ENCODE measurements at places on chromosomes 11 and 22.

- DNase-seq = no peak
These were observed 166.5 kb downstream of the UVRAG start for GRCh38 chr11:75981546-75981945.

GRCh38 chr11:22006901-22007300 is 186.0 kb upstream of the ANO5 start:
- DNase-seq = no peak

DNA sequence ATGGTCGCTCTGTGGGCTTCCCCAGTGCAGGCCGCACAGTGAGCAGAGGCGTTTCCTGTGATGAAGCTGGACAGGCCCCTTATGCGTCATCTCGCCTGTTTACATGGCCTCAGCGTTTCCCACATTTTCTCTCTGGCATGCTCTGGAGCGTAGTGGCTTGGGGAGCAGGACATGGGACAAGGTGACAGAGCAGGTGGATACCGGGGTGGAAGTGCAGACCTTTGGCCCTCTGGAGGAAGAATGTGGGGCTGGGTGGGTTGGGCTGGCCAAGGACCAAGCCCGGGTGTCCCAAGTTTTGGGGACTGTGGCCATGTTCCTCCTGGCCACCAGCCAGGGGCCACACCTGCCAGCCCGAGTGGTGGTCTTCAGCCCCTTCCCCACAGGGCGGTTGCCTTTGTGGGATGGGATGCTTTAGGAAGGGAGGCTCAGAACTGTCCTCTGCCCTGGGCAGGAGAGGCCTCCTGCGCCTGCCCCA is 446.6 kb downstream of the TBC1D22A start:
- no peak for DNase-seq

DNA sequence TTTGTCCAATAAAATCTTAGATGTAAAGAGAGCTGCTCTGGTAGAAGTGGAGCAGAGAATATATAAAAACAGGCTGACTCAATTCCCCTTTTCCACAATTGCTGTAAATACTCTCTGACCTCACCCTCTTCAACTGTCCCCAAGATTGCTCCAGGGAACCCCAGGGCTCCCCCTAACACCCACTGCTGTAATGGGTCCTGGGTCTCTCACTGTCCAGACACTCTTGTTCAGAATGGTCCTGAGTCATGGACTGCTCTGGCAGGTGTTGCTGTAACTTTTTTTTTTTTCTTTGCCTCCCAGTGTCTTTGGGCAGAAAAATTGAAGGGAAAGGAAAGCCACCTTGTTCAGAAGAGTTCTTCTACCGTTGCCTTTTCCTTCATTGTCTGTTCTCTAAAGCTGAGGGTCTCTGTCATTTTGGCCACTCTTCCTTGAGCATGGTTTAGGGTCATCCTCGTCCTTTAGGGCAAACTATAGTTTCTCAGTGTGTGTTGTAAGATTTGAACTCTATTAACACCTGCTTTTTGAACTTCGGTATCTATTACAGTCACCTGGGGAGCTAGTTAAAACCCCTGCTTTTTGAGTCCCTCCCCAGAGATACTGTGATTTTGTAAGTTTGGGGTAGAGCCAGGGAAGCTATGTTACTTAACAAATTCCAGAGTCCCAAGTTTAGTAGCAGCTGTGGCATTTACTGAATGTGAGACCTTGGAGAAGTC is 209.5 kb downstream of the NAV2 start:
- no peak for DNase-seq

GRCh38 chr11:15418921-15419320 is 304.2 kb downstream of the INSC start:
- DNase-seq = no peak

DNA sequence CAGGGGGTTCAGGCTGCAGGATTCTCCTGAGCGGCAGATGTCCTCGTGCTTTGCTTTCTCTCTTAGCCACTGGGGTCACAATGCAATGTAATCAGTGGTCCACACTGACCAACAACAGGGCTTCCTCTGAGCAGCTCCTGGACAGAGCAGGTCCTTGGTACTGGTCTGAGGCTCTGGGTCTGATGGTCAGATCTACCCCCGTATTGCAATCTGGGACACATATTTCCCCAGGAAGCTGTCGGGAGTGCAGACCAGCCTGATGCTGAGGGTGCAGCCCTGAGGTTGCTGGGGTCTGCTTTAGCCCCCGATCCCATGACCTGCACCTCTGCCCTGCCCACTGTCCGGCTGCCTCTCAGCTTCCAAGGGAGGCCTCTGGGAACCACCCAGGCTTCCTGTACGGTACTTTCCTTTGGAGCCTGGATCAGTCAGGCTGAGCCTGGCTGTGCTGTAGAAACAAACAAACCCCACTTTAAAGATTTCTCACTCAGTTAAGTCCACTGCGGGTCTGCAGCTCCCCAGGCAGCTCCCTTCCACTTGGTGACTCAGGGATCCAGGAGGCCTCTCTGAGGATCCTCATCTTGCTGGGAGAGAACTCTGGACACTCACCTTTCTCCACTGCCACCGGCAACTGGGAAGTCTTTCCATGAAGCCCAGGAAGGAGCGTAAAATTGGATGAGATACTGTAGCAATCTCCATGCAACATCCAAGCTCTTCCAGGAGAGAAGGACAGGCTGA is 1046.6 kb downstream of the TBC1D22A start:
- no peak for DNase-seq

DNA sequence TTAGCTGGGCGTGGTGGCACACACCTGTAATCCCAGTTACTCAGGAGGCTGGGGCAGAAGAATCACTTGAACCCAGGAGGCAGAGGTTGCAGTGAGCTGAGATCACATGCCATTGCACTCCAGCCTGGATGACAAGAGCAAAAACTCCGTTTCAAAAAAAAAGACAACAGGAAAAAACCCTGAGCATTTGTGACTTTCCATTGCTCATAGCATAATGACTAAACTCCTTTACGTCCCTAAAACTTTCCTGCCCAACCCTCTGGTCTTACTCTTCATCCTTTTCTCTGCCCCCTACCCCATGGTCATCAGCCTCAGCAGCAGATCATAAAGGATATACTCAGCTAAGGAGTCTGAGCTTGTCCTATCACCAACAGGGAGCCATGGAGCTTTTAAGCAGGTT is 6.8 kb upstream of the LDLRAD3 start:
- no peak for DNase-seq

DNA sequence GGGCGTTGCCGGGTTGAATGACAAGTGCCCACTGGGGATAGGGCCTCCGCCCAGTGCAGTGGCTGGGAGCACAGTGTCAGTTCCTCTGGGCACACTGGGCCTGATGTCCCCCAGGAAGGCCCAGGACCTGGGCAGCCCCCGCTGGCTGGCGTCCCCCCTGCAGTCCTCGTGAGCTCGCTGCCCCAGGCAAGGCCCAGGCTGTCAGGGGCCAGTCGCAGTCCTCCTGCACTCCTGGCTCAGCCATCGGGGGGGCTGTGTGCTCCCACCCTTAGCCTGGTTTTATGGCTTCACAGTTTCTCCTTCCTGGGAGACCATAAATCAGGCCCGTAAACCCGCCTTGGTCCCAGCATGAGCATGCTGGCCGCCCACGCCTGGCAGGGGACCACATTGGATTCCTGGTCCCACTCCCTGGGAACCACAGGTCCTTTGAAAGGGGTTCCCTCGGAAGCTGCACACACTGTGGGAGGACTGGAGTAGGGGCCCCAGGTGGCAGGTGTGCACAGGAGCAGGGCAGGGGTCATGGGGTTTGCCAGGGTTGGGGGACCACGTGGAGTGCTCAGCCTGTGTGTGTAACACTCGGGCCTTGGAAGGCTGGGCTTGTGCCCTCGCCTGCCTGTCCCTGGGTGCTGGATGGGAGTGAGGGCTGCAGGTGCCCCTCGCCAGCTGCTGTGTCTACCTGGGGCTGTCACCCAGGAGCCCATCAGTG is 113.6 kb downstream of the KCNQ1OT1 start:
- DNase-seq = no peak

- DNase-seq = no peak
These were observed 105.4 kb downstream of the BCR start for GRCh38 chr22:23285734-23286133.

DNA sequence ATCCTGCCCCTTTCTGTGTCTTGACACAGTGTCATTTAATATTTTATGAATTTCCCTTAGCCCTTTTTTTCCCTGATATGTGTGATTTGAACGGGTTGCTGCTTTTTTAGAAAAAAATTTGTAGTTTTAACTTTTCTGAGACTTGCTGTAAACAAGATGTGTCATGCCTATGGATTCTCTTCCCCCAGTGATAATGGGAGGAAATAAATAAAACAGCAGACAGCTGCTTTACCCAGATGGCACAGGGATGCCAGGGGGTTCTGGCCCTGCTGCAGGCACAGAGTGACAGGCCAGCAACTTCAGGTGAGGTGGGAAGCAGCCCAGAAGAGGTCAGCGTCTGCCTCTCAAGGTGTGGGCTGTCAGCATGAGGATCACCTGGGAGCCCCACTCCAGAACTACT is 266.9 kb downstream of the KIRREL3 start:
- DNase-seq = no peak

DNA sequence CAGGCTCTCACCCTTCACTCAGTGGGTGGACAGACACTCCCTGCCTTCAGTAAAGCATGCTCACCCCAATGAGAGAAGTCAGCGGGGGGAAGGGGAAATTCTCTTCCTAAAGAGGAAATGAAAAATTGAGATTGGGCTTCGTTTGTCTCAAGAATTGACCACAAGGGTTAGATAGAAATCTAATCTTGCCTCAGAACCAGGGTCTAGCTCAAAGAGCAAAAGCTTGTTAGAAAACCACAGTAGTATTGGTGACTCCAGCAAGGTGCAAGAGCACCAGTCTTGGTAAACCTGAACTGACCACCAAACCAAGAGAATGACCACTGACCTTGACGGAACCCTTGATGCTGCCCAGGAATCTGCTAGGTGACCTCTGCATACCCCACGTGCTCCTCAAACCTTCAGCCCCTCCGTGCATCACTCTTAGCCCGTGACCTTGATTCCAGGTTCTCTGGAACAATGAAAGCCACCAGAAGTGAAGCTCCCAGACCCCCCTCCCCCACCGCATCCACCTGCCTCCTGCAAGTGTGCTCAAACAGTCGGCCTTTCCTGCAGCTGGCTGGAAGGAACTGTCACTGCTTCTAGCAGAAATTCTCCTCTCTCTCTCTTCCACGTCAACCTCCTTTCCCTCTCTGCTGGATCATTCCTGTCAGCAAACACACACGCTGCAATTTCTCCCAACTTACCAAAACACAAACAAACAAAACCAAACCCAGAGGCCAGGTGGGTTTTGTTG is 3.1 kb upstream of the TMA7B start:
- DNase-seq = no peak

DNA sequence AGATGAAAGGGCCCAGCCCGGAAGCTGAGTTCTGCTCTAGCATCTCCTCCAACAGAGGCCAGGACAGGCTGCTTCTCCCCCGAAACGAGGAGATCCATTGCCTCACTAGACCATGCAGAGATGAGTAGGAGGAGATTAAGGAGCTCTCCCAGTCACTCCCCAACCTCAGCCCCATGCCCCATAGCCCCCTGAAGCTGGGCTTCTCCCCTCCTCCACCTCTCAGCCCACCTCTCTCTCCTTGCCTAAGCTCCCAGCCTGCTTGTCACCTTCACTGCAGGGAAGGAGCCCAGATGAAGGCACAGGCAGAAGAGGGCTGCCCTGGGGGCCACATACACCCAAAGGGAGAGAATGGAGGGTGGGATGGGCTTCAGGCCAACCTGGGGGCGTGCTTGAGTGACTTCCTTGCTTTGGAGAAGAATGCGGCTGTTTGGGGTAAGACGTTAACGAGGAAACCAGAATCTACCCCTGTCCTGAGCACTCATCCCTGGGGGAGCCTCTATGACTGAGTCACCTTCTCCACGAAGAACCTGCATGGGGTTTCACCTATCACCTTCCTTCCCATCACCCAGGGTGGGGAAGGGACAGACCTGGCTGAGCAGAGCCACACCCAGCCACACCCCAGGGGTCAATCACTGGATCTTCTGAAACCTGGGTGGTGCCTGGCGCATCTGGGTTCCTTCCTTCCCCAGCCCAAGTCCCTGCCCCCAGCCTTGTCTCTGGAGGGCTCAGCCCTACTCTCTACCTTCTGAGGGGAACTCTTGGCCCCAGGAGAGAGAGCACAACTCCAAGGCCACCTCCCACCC is 11.6 kb upstream of the GNAZ start:
- DNase-seq = no peak

GRCh38 chr11:104695065-104695463 is 203.2 kb downstream of the CASP12 start:
- no peak for DNase-seq

DNA sequence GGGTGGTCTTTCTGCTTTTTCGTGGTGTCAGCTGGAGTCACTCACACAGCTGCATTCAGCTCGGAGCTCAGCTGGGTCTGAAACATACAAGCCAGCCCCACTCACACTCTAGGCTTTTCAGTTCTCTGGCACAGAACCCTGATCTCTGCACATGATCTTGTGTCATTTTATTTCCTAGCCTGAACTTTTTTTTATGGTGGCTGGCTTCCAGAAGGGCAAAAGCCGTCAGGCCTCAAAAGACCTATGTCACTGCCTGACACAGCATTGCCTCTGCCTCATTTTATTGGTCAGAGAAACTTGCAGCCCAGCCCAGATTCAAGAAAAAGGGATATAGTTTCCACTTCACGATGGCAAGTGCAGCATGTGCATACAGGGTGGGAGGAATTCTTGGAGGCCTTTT is 117.8 kb downstream of the NTM start:
- DNase-seq = no peak

DNA sequence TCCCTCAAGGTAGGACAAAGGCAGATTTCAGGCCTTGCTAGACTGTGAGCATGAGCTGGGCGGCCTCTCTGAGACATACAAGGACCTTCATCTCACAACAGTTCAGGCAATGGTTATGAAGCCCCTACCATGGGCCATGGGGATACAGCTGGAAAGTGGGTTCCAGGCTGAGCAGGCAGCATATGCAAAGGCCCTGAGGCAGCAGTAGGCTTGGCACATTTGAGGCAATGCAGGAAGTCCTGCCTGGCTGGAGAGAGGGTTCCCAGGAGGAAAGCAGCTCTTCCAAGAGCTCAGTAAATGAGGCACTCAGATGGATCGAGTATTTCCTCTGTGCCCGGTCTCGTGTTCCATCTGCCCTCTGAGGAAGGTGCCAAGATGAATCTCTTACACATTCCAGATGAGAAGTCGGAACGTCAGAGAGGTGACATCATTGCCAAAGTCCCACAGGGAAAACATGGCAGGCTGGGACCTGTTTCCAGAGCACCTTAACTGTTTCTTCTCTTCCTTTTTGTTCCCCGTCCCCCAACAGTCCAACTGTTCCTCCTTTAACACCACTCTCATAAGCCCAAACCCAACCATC is 388.6 kb downstream of the MN1 start:
- no peak for DNase-seq

DNA sequence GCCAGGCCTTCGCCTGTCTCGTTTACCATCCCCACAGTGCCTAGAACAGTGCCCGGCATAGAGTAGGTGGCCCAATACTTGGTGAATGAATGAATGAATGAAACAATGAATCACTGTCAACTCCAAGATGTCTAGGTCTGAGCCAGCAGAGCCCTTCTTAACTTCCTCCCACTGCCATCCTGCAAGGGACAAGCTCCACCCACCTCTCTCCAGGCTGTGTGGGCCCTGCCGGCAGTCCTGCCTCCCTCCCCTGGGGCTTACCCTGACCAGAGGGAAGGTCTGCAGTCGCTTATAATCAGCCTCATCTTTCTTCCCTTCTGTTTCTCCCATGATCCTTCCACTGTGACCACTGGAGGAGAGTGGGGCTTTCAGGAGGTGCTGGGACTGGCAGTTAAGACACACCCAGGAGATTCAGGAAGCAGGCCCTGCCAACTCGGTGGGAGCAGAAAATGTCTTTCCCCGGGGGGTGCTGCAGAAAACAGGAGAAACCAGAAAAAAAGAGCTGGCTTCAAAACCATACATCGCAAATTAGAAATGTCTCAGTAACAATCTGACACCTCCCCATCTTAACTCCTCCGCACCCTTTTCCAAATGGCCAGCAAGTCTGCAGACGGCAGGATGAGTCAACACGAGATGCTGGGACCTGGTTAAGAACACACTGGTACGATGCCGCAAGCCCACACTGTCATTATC is 11.4 kb downstream of the DNAL4 start:
- no peak for DNase-seq

GRCh38 chr22:48578138-48579042 is 1249.3 kb downstream of the BRD1 start:
- no peak for DNase-seq
